ENCODE measurements at places on chromosomes 2 and 18.

DNA sequence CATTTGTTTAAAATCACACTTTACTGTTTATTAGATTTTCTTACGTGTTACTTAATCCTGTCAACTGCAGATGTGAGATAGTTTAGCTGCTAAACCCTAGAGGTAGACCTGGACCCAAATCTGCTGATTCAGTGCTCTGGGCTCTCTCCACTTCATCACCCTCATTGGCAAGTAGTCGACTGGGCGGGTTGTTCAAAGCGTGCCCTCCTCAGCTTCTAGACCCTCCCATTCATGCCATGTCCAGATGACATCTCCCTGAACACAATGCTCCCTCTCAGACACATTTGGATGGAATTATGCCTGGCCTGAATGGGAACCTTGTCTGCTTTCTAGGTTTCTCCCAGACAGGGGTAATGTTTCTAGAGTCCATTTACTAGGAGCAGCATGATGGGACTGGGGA lies 43.7 kb downstream of the RPIA start:
- DNase-seq = no peak

- peak; percentile 81 for DNase-seq
These were observed 1.6 kb downstream of the CD8A start for GRCh38 chr2:86788881-86789686.

DNA sequence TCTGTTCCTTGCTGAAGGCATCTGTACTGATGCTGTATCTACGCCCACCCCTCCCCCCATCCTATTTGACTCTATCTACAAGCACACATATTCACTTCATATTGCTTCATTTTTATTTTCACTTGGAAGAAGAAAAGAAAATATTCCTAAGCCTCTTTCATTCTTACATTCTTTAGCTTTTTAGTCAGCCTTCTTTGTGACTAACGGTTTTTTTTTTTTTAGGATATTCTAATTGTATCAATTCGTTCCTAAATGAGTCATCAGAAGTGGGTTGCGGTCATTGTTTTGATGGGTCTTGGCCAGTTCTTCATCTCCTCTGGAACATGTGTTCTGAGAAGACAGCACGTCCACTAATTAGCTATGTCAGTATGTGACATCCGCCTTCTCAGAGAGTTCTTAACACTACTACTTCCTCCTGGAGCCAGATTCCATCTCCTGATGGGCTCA lies 88.7 kb downstream of the MYO1B start:
- DNase-seq = no peak

DNA sequence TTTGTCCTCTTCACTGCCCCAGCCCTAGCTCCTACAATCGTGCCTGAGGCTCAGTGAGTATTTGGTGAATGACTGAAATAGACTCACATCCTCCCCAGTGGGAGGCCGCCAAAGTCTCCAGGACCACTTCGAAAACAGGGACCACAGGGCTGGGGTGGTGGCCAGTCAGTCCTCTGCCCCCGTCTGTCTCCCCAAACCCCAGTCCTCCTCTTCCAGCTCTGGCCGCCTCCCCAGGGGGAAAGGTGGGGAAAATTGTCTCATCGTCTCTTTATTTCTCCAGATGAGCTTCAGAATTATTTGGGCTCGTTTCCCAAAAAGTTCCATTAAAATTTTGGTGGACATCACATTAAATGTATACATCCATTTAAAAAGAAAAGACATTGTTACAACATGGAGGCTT lies 43.5 kb downstream of the NPPC start:
- no peak for DNase-seq

GRCh38 chr2:102103992-102104871 lies 38.3 kb upstream of the IL1R1 start:
- DNase-seq = no peak

DNA sequence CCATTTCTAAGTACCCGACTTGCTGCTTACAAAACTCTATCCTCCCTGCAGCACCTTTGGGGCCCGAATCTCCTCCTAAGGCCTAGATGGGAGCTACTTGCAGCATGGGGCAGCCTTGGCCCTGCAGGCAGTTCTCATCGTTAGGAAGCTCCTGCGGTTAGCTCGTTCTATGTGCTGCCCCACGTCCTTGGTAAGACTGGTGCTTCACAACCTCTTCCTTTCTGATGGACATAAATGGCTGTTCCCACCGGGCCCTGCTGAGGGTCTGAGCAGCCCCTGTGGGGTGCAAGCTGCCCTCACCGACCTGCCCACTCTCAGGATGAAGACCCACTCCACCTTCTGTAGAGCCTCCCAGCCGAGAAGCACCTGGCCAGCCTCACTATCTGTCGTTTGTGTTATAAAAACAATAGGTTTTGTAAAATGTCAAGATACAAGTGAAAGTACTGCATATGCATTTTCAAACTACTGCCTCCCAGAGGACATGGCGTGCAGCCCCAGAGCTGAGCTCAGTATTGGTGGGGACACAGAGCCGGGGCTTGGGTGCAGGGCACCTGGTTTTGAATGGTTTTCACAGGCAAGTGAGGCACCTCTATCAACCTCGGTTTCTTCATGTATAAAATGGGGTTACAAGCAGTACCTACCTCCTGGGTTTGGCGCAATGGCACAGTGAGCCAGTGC lies 19.4 kb downstream of the OTOF start:
- DNase-seq = no peak

DNA sequence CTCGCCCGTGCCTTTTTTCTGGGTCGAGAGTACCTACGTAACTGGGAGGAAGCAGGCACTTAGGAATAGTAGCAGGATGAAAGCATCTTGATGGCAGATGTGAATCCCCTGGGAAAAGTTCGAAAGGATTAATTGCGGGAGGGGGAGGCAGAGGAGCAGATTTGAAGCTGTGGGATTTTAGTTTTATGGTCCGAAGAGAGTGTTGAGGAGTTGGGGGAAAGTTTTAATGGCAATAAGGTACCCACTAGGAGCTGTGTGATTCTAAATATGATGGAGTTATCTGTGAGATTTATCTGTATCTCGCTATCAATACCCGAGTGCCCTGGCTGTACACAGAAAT lies 1.1 kb downstream of the AGFG1 start:
- DNase-seq = no peak
